ENCODE measurements at places on chromosomes 4 and X.

DNA sequence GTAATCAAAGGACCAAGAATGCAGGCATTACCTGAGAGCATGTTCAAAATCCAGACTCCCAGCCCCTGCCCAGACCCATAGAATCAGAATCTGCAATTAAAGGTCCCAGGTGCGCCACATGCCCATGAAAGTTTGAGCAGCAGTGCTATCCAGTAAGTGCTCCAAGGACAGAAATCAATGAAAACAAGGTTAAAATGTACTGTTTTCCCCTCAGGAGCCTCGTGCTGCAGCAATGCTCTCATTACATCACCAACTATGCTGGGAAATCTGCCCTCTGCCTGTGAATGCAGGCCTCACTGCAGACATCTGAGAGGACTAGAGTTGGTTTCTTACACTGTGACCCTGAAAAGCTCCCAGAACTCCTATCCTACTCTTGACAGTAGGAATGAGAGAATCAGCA, 21.1 kb downstream of the ANXA5 start:
- no peak for DNase-seq

- DNase-seq = no peak
Observed at GRCh38 chr4:73068491-73069337, 802 bp downstream of the COX18 start.

- DNase-seq = no peak
Observed at GRCh38 chr4:92255920-92256244, 47.9 kb upstream of the GRID2 start.

- DNase-seq = no peak
Observed at GRCh38 chr4:92304121-92304520, 355 bp downstream of the GRID2 start.

DNA sequence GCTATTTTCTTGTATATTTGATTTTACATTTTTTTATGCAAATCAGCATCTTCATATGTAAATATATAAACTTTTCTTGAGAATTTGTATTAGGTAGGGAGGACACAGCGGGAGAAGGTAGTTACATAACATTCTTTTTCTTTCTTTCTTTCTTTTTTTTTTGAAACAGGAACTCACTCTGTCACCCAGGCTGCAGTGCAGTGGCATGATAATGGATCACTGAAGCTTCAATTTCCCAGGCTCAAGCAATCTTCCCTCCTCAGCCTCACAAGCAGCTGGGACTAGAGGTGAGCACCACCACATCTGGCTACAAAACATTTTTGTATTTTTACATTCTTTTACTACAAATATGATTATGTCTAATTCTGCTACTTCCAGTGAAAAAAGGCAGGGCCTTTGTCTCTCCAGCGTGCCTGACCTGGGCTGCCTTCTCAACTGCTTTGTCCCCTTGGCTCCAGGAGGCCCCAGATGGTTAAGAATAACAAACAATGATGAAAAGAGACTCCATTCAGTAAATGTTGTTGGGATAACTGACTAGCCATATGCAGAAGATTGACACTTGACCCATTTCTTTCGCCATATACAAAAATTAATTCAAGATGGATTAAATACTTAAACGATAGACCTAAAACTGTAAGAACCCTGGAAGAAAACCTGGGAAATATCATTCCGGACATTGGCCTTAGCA, 46.5 kb upstream of the FAT4 start:
- no peak for DNase-seq

DNA sequence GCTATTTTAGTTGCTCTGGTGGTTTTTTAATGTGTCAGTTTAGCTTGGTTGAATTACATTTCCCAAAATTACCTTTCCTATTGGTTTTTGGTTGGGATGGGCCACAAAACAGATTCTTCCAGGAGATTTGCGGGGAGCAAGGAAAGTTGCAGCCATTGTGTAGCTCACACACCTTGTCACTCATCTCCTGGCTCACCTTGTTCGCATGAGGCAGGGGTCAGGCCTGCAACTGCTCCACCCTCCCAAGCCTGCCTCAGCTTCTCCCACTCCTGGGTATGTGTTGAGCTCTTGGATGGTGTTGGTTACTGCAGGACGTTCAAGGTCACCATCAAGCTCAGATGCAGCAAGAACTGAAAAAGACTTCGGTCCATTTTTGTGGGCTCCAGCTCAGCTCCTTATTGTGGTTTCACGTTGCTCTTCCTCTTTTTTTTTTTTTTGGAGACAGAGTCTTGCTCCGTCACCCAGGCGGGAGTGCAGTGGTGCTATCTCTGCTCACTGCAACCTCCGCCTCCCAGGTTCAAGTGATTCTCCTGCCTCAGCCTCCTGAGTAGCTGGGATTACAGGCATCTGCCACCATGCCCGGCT, 95.6 kb upstream of the METTL14 start:
- no peak for DNase-seq
